HepG2 (cell line): ENCODE measurements at places on chromosomes 2 and 18. TPM values are rescaled to one million over a fixed set of nuclear protein-coding genes. Genes with fewer than 3 reads are reported as not detected.

ITGB6 gene
- total RNA-seq, result not detected in 2 replicates

GRCh38 chr2:65420712-65421431, 11.5 kb downstream of the SPRED2 start:
- no peak overlapping the region for H3K4me3 ChIP-seq
- DNase-seq, result no peak
- H3K4me1 ChIP-seq, result peaks cover 78% of the 10 kb centered on the region
- H3K36me3 ChIP-seq, result peaks cover 16% of the 10 kb centered on the region

CTAGE1 gene
- 0.02 TPM in 1 of 2 replicates, not detected in the other for total RNA-seq

SEMA4F gene
- 4.0 and 7.1 TPM in 2 replicates for total RNA-seq

- no peaks in the 10 kb centered on the region for H3K36me3 ChIP-seq
- no peak overlapping the region for H3K4me3 ChIP-seq
- no peak for DNase-seq
- H3K4me1 ChIP-seq, result no peaks in the 10 kb centered on the region
Observed at GRCh38 chr2:179814050-179814449, 47.4 kb downstream of the ZNF385B start.

GRCh38 chr2:235350234-235350633, 143.6 kb upstream of the AGAP1 start:
- H3K27ac ChIP-seq, result no peak overlapping the region
- DNase-seq, result no peak
- peaks cover 2% of the 10 kb centered on the region; the same call in 1 of the 2 replicates for H3K27me3 ChIP-seq
- no peaks in the 10 kb centered on the region for H3K4me1 ChIP-seq
- H3K4me3 ChIP-seq, result no peak overlapping the region

GRCh38 chr2:150418916-150419315, 68.6 kb downstream of the RND3 start:
- no peak for DNase-seq
- H3K27ac ChIP-seq, result no peak overlapping the region
- H3K36me3 ChIP-seq, result no peaks in the 10 kb centered on the region

SRD5A2 gene
- total RNA-seq, result not detected in 2 replicates

GRCh38 chr2:58620896-58621295, 379.8 kb upstream of the FANCL start:
- H3K27ac ChIP-seq, result no peak overlapping the region
- H3K27me3 ChIP-seq, result no peaks in the 10 kb centered on the region
- no peak overlapping the region for H3K4me3 ChIP-seq
- no peaks in the 10 kb centered on the region for H3K4me1 ChIP-seq
- DNase-seq, result no peak
